Activated CD4-positive, alpha-beta T cell treated with anti-CD3 and anti-CD28 coated beads, Interleukin-2, amount 10 ng/mL, durations not matched to agents 7 days and 5 days (primary cell): ENCODE measurements at places on chromosomes 11 and 22. TPM values are rescaled to one million over a fixed set of nuclear protein-coding genes. Genes with fewer than 3 reads are reported as not detected.

CNGA4 gene
- not detected for total RNA-seq

FOLR3 gene
- not detected for total RNA-seq

RBMXL2 gene
- total RNA-seq = not detected

PRDM11 gene
- 1.7 TPM for total RNA-seq

EXPH5 gene
- total RNA-seq = 3.3 TPM

CASP1 gene
- 106 TPM for total RNA-seq

OR51B4 gene
- total RNA-seq = not detected

KRTAP5-10 gene
- total RNA-seq = not detected

PLAAT5 gene
- not detected for total RNA-seq

NAGA gene
- 22.4 TPM for total RNA-seq

KRTAP5-9 gene
- 0.19 TPM for total RNA-seq
